Kidney epithelial cell (primary cell): ENCODE measurements at places on chromosomes 5 and 9. TPM values are rescaled to one million over a fixed set of nuclear protein-coding genes. Genes with fewer than 3 reads are reported as not detected.
A peak's percentile ranks its signal among the peaks of the same experiment; 100 is the strongest.

DNA sequence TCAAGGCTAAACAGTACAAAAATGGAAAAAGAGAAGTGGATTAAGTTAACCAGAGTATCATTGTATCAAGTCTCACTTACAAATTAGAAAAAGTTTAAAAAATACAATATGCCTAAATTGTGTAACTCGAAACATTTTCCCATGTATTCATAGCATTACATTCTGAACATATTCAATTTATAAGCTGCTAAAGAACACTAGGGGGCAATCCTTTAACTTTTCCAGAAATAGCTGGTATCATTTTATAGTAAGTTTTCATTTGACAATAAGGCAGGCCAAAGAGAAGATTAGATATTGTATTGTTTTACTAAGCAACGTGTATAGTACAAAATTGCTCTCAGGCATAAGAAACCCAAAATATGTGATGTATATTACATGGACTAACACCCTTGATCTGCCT, 234.6 kb downstream of the ADGRV1 start:
- DNase-seq = no peak

The MEGF10 gene
- total RNA-seq = 0.96 and 1.3 TPM in 2 replicates

The FAM221B gene
- total RNA-seq = not detected in 2 replicates

GRCh38 chr5:137825165-137825564, 42.5 kb upstream of the MYOT start:
- DNase-seq = no peak

GRCh38 chr5:310941-311434, 10.5 kb upstream of the AHRR start:
- peak; percentile 55 for DNase-seq

The DMRT2 gene
- 0.17 TPM in 1 of 2 replicates, not detected in the other for total RNA-seq

GRCh38 chr9:101028346-101029314, at the start of gene PLPPR1:
TSS of gene PLPPR1 (plus strand) at chr9:101028727.
- DNase-seq = peak; percentile 16

The CDX1 gene
- total RNA-seq = 0.33 and 0.48 TPM in 2 replicates

DNA sequence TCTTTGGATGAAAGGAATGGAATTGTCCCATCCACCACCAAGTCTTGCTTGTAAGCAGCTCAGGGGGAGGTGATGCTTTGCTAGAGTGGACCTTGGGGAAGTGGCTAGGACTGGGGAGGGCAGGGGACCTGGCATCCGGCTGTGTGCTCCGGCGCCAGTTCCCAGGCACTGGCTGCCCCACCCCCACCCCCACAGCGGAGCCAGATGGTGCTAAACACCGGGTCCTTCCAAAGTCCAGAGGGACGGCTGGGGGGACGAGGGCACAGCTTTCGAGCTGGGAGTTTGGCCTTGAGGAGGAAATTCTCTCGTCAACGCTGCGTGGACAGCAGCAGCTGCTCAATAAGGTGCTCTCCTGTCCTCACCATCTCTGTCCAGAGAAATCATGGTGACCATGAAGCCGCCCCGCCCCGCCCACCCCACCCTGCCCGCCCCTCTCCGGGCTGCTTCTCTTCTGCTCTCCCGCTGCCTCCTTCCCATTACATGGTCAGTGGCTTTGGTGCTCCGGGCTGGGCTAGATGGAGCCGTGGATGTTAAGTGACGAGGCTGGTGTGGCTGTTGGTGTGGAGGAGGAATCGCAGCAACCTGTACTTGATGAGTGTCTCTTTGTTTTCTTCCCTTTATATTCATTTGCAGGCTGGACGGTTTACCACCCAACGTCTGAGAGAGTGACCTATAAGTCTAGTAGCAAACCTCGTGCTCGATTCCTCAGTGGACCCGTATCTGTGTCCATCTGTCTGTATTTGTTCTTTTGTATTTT, 115.7 kb downstream of the WNK2 start:
- DNase-seq = no peak

DNA sequence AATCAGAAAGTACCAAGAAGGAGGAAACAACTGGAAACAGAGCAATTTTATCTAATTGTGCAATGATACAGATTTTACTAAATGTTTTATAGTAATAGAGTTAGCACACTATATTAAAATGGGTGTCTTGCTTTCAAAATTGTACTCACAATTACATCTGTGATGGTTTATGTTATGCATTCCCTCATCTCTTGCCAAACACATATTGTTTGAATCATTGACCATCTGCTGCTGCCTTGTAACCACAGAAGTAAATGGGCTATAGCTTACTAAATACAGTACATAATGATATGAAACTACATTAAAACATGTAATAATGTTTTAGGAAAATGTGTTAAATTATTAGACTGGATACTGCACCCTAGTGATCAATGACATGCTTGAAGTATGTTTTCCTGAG, 158.1 kb downstream of the SLC25A46 start:
- DNase-seq = no peak

GRCh38 chr5:68460147-68460798, 244.7 kb downstream of the PIK3R1 start:
- peak; percentile 14 for DNase-seq

- DNase-seq = no peak
These were observed 412 bp downstream of the RIOK2 start for GRCh38 chr5:97182571-97183099.

- peak; percentile 84 for DNase-seq
These were observed 24.6 kb downstream of the RAPGEF6 start for GRCh38 chr5:131610198-131611063.

The SPATA31D1 gene
- total RNA-seq = not detected in 2 replicates

- no peak for DNase-seq
These were observed 167.5 kb upstream of the KLF9 start for GRCh38 chr9:70581955-70582350.

DNA sequence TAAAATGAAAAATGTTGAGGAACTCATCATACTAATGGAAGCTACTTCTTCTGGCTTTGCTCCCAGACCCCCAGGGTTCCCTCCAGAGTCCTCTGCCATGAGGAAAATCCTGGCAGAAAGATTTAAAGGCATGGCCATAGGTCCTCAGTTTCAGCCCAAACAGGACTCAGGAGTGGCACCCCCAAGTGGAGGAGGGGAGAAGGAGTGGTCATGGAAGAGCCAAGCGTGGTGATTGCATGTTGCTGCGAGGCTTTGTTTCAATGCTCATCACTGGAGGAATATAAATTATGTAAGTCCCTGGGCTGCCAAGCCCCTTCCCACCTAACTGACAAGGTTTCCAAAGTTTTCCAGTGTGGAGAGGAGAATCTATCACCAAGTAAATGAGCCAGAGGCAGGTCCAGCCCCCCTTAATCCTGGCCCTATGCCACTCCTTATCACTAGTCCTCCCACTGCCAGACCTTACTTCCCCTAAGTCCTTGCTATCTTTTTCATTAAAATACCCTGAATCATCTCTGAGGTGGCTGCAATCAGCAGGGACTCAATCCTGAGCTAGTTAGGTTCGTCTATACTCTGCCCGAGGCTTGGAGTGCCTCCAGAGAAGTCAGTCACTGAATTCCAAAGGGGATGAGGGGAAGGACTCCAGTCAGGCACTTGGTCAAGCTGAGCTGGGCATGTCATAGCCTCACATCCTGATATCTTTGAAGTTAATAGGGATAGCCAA, 70.7 kb upstream of the TAF1L start:
- no peak for DNase-seq

DNA sequence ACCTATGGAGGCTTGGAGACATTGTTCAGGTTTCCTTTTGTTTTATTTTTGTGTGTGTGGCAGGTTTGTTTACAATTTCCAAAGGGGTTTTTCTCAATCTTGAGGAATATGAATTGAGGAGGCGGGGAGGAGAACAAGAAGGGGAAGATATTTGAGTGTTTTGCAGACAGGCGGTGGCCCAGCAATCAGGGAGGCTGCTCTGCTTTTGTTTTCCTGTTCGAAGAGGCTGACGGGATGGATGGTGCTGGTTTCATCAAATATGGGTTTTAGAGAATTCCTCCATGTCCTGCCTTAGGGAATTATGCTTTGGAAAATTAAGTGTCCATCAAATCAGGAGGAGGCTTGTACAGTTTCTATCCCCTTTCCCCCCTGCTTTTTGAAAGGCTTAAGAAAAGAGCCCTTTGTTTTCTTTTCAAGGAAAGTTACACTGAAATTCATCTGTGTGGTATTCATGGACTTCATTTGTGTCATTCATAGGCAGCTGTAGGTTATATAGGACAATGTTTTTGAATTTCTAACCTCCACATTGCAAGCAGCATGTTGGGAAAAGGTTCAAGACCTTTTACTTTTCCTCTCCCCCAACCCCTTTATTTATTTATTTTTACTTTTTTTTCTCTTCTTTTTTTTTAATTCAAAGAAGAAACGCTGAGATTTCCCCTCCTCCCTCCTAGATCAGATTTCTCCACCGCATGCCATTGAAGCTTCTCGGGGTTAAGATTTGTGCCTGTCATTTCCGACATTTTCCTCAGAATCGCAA, 107.4 kb downstream of the ZNF462 start:
- no peak for DNase-seq
